Activated CD4-positive, CD25-positive, alpha-beta regulatory T cell treated with anti-CD3 and anti-CD28 coated beads, Interleukin-2, amount 50 U/mL, for 72 hours (primary cell): ENCODE measurements at places on chromosomes 2 and 18.

- DNase-seq, result no peak
Observed at GRCh38 chr2:43766006-43766405, 7.8 kb upstream of the DYNC2LI1 start.

DNA sequence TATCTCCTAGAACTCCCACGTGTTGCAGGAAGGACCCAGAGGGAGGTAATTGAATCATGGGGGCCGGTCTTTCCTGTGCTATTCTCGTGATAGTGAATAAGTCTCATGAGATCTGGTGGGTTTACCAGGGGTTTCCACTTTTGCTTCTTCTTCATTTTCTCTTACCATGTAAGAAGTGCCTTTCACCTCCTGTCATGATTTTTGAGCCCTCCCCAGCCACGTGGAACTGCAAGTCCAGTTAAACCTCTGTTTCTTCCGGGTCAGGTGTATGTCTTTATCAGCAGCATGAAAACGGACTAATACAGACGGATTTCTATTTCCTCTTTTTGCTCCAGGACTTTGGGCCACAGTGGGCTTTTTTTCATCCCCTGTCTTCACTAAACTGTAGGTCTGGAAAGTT is 88.3 kb upstream of the KCNE4 start:
- DNase-seq, result no peak

- peak; percentile 32 for DNase-seq
Observed at GRCh38 chr2:227033471-227034148, 130.4 kb downstream of the COL4A4 start.

DNA sequence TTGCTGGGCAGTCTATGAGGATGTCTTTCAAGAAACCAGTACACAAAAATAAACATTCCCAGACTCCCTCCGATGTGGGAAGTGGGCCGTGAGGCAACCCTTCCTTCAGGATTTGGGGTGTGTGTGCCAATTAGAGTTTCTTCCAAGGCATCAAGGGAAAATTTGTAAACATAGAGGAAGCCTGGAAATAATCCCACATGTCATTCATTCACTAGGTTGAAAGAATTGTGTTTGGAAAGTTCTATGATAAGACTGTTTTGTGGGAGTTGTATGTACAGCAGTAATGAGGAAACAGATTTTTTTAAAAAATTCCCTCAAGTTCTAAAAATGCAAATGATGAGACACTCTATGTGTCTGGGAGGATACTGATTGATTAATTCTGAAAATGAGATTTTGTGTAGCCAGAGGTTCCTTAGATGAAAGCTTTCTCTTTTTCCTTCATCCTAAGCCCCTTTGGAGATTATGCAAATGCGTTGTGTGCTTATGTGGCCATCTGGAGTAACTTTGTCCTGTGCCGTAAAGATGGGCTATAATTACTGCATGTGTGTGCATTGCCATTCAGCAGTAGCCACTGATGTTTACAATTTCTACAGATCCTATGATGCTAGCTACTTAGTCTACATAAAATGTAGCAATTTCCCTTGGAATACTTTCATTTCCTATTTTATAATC is 107.8 kb upstream of the TPO start:
- no peak for DNase-seq

DNA sequence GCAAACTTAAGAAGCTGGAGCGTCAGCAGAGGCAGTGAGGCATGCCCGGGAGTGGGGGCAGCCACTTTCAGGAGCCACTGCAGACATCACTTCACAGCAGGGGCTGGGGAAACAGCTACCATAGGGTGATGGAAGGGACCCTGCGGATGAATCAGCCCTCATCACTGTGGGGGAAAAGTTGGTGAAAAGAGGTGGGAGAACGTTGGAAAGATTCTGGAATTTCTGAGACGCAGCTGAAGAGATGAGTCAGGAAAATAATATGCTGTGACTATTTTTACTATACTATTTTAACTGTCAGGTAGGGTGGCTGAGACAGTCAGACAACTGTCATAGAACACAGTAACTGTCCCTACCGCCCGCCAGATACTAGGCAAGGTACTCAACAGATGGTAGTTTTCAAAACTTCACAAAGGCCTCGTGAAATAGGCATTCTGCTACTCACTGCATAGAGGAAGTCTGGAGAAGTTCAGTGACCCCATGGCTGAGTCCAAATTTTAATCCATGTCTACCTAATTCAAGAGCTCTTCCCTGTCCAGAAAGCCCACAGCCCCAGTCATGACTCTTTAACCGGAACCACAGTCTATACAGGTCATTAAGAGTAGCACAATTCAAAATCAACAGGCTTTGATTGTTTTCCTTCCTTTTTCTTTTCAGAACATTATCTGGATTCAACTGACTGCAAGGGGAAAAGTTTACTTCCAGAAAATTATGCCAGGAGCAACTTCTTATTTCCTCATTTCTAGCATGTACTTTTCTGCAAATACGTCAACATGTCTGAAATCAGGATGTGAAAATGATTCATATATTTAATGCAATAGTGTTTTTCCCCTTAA is 39.3 kb upstream of the EPB41L3 start:
- DNase-seq, result no peak

- no peak for DNase-seq
Observed at GRCh38 chr2:174846941-174847938, 83.0 kb upstream of the CHRNA1 start.

GRCh38 chr2:241316825-241317224 is 1.1 kb downstream of the SEPTIN2 start:
- DNase-seq, result no peak
